Anterior cingulate cortex (tissue), 58 donors: ENCODE measurements at places on chromosomes 4 and X.
A peak's percentile ranks its signal among the peaks of the same experiment; 100 is the strongest.

GRCh38 chrX:49191574-49192011 lies 5.4 kb upstream of the PRICKLE3 start:
- DNase-seq = no peak

DNA sequence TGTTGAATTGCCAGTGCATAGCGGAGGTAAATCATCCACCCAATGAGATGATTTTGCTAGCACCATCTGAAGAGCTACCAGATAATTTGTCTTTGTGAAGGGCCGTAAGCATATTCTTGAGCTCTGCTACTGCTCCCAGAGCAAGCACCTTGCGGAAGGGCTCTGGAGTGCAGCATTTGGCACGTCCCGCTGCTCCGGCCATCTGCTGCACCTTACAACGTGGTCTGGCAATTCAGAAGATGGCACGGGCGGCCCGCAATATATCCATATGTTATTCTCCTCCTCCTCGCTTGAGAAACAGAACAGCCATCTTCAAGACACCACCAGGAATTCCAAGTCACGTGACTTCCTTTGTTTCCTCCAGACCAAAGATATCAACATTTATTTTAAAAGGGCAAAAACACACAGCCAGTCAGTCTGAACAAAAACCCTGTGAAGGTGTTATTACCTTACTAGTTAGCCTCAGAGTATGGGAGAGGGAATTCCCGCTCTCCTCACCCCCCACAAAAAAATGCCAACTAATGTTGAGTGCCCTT lies 1095.7 kb upstream of the TENM3 start:
- DNase-seq = no peak

- DNase-seq = no peak
These were observed 46.9 kb upstream of the TAB3 start for GRCh38 chrX:30935985-30936384.

DNA sequence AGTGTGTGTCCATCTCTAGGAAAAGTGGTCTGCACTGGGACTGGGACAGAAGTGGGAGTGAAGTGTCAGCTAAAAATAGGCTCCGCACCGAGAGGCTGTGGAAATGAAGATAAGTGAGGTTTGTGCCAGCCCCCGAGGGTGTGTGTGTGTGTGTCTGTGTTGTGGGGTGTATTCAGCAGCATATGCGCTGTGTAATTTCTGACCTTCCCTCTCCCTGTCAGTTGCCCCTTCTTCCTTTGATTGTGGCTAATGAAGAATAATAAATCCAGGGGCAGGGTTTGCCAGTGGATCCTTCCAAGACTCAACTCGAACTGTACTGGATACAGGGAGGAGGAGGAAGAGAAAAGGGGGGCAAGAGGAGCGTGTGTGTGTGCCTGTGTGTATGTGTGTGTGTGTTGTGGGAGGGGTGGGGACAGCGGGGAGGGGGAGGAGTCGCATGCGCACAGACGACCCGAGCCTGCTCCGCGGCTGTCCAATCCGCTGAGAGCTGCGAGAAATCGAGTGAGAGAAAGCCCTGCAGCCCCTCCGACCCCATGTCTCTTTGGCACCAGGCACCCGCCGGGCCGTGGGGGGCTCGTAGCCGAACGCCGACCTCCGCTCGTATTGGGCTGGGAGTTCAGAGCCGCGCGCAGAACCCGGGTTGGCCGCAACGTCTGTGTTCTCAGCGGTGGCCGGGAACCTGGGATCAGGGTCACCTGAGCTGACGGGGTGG lies 916 bp upstream of the POU4F2 start:
- DNase-seq = no peak

DNA sequence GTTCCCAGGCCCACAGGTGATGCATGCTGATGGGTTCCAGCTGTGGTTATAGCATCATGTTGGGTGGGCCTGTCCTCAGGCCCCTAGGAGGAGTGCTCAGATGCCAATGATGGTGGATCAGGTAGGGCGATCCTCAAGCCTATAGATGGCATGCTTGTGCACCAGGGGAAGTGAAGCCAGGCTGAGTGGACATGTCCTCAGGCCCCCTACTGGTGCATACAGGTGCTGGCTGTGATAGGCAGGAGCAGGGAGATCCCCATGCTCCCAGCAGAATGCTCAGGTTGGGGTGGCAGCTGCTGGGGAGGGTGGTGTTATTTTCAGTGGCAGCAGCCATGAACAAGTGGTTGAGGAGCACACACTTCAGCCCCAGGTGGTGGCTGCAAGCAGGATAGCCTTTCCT lies 96.0 kb downstream of the SMARCA1 start:
- no peak for DNase-seq

- no peak for DNase-seq
These were observed 101.8 kb downstream of the ZIC3 start for GRCh38 chrX:137667776-137668175.

DNA sequence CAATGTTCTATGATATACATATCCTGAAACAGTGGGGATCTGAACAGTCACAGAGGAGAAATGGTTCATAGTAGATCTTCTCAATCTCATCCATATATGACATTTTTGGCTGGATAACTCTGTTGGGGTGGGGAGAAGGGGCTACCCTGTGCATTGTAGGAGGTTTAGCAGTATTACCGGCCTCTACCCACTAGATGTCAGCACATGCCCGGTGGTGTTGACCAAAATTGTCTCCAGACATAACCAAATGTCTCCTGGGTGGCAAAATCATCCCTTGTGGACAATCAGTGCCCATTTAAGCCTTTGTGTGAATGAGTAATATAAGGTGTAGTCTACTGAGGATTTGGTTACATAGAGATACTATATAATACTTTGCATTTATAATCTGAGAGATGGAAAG lies 89.9 kb downstream of the PLS3 start:
- DNase-seq = no peak

- no peak for DNase-seq
These were observed 44.1 kb upstream of the KDR start for GRCh38 chr4:55169352-55169961.

GRCh38 chr4:150816491-150816890 lies 198.6 kb downstream of the LRBA start:
- no peak for DNase-seq

DNA sequence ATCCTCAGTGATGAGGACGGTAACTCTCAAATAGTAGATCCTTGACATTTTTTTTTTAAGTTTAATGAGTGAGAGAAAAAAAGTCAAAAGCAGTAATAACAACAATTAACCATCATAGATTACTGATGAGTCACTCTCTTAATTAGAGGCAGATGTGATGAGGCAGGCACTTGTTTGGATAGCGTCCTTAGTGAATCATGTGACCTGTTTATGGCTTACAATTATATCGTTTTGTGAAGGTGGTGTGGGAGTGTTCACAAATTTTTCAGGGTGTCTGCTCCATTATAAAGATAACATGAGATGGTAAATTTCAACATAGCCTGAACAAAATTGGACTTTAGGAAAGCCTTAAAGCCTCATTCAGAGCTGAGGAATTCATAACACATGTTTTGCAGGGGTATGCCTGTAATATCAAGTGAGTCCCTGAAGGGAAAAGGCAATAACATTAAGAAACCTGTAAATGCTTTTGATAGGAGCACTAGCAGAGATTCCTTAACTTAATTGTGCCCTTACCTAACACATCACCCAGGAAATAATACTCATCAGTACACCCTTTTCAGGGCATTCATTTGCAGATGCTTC lies 51.9 kb upstream of the XIAP start:
- no peak for DNase-seq

DNA sequence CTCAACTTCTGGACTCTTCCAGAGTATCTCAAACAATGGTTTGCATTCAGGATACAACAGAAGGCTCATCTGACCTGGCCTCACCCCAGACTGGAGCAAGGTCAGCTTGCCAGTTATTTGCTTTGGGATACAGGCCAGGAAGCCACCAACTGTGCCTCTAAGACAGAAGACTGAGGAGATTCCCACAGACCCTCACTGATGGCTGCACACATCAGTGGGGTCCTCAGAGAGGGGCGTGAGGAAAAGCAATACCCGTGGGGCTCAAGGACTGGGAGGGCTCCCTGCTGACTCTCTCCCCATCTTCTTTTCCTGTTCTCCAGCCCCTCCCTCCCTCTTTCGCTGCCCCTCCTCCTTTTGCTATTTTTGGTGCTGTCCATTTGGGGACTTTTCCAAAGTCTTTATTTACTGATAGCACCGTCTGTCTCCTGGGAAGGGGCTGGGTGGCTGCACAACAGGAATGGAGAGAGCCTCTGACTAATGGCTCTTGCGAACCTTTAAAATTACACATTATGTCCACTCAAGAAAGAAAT lies 23.2 kb downstream of the RELL1 start:
- DNase-seq = no peak

GRCh38 chr4:74640111-74640903 lies 154.0 kb downstream of the BTC start:
- DNase-seq = no peak

DNA sequence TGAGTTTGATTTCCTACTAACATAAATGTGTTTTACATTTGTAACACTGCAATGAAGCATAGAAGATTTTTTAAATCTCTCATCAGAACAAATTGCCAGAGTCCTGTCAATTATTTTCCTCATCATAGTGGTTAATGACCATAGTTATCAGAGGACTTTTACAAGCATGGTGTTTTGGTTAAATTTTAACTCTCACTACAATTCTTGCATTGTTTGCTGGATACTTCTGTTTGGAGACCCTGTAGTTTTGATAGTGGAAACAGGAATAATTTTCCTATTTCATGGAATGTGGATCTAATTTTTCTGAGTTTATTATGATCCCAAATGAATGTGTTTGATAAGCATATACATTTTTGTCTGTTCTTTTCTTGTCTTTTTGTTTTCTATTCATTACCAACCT lies 16.8 kb downstream of the NIPAL1 start:
- no peak for DNase-seq

DNA sequence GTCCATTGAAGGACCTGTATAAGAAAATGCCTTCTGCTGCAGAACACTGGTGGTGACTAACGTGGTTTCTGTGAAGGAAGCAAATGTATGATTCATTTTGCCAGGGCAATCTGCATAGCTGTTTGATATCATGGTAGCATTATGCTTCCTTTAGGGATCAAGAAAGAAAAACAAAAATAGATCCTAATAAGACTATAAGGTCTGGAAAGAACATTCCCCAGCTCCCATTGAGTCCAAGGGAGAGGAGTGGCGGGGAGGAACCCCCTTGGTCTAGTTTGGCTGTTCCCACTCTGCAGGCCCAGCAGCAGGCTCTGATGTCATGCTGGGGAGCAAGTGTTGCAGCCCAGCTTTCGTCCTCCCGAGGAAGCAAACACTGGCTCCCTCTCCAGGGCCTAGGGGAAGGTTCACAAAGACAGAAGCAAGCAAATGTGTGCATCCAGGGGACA lies 154.5 kb upstream of the GALNT7 start:
- no peak for DNase-seq

GRCh38 chr4:78901882-78902281 lies 37.4 kb downstream of the PAQR3 start:
- no peak for DNase-seq

GRCh38 chrX:1535241-1536041 lies 1.5 kb downstream of the P2RY8 start:
- DNase-seq = no peak

- DNase-seq = no peak
These were observed 62.5 kb upstream of the GPR174 start for GRCh38 chrX:79081895-79082512.

DNA sequence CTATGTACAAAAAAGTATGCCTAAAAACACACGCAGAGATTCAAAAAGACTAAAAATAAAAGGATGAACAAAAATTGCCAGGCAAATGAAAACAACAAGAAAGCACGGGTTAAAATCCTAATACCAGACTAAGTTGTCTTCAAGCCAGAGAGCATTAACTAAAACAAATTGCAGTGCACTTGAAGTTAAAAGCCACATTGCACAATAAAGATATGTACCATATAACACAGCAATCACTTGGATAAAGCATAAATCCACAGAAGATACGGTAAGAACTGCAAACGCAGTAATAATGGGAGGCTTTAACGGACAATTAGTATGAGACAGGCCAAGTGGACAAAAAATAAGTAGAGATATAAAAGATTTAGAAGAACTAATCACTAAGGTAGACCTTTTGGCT lies 14.9 kb downstream of the CCDC158 start:
- DNase-seq = no peak

- DNase-seq = no peak
These were observed 9.1 kb upstream of the TMPRSS11D start for GRCh38 chr4:67892905-67893304.

- no peak for DNase-seq
These were observed 5.3 kb downstream of the OCRL start for GRCh38 chrX:129545408-129545807.

GRCh38 chr4:64539234-64539849 lies 130.1 kb upstream of the TECRL start:
- DNase-seq = peak; percentile 4

- DNase-seq = no peak
These were observed 105.8 kb upstream of the NWD2 start for GRCh38 chr4:37138789-37139188.

DNA sequence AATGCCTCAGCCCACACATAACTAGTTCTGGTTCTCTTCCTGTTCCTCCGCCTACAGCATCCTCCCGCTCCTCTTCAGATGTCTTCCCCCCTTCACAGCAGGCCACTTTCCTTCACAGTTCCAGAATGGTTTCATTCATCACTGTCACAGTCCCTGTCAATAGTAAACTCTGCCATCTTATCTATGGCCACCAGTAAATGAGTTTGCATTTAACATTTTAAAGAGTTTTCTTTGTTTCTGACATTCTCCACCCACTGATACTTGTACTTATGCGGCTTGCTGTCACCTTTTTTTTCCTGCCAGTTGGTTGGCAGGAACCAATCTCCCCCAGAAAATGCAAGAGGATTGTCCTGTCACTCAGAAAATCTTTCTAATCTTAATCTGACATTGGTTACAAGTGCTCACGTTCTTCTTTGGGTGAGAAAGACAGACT lies 114.1 kb downstream of the GLUD2 start:
- no peak for DNase-seq

DNA sequence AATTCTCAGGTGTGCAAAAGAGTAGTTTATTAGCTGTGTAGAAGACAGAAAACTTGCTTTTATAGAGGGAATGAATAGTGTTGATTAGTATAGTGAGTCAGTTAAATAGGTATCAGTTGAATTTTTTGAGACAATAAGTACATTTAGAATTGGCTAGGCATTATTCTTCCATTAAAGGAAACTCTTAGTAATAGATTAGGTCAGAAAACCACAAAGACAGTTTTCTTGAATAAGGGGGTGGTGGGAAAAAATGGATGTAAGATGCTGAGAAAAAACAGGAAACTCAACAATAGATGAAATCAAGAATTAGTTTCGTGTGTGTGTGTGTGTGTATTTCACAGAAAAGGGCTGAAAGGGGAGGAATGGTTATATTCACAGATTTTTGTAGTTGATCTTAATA lies 16.8 kb downstream of the CD38 start:
- no peak for DNase-seq

- DNase-seq = no peak
These were observed 334.8 kb downstream of the TEX13C start for GRCh38 chrX:125654501-125654900.

- no peak for DNase-seq
These were observed 254.6 kb upstream of the KCNIP4 start for GRCh38 chr4:22202975-22203710.

DNA sequence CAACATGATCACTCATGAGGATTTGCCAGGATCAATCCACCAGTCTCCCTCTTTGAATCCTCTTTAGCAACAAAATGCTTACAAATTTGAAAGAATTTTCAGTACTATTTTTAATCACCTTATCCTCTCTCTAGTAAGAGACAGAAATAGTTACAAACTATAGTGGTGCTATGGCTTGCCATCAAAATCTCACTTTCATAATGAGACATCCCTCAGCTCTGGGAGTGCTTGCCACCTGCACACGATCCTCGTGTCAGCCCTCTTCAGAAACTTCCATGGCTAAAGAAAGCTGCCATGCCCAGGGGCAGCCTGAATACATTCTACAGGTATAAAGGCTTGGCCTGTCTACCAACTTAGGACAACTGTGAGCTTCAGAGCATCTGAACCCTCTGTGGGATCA lies 5.1 kb upstream of the DHX15 start:
- no peak for DNase-seq

- no peak for DNase-seq
These were observed 495.9 kb upstream of the FAM241A start for GRCh38 chr4:111649308-111649707.
